ENCODE measurements at places on chromosomes 3 and 15. TPM values are rescaled to one million over a fixed set of nuclear protein-coding genes. Genes with fewer than 3 reads are reported as not detected.

The SLC51B gene
- total RNA-seq = not detected

The GOLGA6L2 gene
- not detected for total RNA-seq

- DNase-seq = no peak
These were observed 103.5 kb downstream of the ITPR1 start for GRCh38 chr3:4596612-4597011.

- DNase-seq = no peak
These were observed 70.6 kb downstream of the ATP13A4 start for GRCh38 chr3:193483988-193484539.

DNA sequence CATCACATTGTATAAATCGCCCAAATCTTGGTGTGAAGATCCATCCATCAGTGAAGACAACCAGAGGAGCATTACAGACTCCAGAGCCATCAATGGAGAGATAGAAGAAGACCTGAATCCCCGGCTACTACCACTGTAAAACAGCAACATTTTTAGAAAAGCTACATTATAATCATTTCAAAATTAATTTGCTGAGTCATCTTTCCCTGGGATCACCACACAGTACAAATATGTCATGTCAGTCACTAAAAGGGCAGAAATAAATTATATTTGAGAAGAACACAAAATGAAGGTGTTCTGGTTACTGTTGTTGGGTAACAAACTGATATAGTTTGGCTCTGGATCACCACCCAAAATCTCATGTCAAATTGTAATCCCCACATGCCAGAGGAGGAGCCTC, 218.5 kb upstream of the STT3B start:
- no peak for DNase-seq

DNA sequence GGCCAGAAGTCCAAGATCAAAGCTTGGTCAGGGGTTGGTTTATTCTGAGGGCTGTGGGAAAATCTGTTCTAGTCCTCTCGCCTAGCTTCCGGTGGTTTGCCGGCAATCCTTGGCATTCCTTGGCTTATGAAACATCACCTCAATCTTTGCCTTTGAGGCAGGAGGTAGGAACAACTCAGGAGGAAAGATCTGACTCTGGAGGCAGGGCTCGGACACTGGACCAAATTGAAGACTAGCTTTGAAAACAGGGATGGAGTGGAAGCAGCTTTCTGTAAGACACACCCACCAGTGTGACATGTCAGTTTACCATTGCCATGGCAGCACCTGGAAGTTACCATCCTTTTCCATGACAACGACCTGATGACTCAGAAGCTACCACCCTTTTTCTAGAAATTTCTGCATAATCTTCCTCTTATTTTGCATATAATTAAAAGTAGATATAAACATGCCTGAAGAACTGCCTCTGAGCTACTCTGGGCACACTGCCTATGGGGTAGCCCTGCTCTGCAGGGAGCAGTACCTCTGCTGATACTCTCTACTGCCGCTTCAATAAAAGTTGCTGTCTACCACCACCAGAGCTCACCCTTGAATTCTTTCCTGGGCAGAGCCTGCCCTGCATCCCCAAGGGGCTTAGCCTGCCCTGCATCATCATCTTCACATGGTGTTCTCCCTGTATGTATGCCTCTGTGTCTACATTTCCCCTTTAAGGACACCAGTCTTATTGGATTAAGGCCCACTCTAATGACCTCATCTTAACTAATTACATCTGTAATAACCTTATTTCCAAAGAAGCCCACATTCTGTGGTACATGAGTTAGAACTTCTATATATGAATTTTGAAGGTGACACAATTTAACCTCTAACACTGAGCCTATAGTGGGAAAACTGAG, 38.3 kb upstream of the TM4SF4 start:
- DNase-seq = no peak

- no peak for DNase-seq
These were observed 42.6 kb upstream of the POLG start for GRCh38 chr15:89377024-89377841.

GRCh38 chr3:142866841-142867631, 21.8 kb downstream of the PCOLCE2 start:
- peak; percentile 48 for DNase-seq

- DNase-seq = no peak
These were observed 180.7 kb downstream of the TLE3 start for GRCh38 chr15:69917056-69917455.

- DNase-seq = peak; percentile 71
These were observed 30.7 kb downstream of the EIF4E3 start for GRCh38 chr3:71694358-71694999.

DNA sequence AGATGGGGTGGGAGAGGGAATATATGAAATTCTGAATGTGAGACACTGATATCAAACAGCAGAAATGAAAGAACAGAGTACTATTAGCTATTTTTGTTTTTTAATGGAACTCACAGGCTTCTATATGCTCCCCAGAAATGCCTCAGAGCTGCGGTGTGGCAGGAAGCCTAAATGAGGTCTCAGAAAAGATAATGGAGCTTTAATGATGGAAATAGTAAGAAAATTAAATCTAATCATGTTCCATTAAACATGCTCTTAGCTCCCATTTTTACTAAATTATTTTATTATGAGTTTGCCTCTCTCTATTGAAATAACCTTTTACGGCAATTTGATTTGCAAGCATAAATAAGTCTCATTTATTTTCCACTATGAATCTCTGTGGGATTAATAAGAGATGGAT, 378.9 kb downstream of the ULK4 start:
- no peak for DNase-seq

DNA sequence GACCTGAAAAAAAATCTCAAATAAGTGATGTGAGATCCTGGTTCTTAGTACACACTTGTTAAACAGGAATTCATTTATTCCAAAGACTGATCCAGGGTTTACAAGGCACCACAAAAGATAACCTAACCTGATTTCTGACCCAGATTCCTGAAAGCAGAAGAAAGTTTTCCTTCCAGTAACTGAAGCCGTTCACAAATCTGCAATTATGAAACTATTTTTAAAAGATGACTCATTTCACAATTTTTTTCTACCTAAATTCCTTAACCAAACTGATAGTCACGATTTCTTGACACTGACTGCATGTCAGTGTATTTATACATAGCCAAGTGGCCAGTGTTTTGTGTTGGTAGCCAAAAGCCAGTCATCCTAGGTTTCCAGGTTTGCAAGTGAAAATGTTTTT, 17.1 kb downstream of the SLC9A9 start:
- DNase-seq = peak; percentile 43

DNA sequence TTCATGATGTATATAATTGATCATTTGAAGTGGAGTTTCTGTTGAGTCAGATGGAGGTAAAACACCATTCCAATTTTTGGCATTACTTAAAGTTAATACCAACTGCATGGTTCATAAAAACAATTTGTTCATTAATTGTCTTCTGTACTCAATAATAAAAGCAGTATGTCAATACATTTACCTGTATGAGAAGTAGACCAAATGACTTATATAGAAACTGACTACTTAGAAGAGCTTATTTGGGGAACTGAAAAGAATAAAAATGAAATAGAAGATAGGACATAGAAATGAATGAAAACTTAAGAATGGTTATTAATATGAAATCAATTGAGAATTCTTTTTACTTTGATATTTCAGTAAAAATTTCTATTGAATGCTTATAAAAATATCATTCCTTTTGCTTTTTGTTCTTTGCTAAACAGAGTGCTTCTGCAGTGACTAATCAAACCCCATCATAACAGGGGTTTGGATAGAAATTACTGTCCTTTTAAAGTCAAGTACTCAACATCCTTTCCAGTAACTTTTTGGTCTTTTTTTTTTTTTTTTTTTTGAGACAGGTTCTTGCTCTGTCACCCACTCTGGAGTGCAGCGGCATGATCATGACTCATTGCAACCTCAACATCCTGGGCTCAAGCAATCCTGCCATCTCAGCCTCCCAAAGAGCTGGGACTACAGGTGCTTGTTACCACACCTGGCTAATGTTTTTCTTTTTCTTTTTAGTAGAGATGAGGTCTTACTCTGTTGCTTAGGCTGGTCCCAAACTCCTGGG, 6.5 kb upstream of the CRYBG3 start:
- peak; percentile 22 for DNase-seq

DNA sequence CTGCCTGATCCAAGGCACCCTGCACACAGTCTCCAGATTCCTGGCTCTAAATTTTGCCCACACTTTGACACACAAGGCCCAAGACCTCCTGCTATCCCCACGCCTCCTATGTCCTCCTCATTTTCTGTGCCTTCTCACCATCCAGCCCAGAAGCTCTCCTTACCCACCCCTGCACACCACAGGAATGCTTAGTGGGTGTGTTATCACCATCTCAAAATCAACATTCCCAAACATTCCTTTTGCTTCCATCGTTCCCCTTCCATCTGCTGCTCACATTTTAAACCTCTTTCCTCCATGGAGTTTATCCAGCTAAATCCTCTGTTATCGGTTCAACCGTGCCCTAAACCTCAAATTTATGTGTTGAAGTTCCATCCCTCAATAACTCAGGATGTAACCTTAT, 43.9 kb downstream of the DGKG start:
- no peak for DNase-seq

GRCh38 chr3:66812741-66813140, 185.4 kb upstream of the KBTBD8 start:
- no peak for DNase-seq

Data from MCF 10A (cell line).